ENCODE measurements at places on chromosomes 4 and X.

DNA sequence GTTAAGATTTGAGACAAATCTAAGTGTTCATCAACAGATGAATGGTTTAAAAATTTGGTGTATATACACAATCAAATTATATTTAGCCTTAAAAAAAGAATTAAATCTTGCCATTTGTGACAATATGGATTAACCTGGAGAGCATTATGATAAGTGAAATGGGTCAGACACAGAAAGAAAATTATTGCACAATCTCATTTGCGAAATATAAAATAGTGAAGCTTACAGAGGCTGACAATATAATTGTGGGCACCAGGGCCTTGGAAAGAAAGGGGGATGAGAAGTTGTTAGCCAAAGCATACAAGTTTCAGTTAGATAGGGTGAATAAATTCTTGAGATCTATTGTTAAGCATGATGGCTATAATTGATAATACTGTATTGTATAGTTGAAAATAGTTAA lies 883.0 kb downstream of the TECRL start:
- DNase-seq: no peak

DNA sequence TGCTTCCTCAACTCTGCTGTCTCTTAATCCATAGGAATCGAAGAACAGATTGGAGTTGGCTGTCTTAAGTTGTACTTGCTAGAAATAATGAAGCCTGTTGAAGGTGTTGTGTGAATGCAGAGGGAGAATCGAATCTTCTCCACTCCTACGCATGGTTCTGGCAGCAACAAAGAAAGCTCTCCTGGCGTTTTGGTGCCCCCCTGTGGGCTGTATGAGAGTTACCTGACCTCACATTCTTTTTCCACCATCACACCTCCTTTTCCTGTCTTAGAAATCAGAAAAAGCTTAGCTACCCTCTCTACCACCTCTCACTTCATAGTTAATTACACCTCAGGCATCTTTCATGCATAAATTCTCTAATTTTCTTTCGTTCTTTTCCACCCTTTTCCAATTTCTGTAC lies 16.3 kb downstream of the KLF8 start:
- peak; percentile 20 for DNase-seq

DNA sequence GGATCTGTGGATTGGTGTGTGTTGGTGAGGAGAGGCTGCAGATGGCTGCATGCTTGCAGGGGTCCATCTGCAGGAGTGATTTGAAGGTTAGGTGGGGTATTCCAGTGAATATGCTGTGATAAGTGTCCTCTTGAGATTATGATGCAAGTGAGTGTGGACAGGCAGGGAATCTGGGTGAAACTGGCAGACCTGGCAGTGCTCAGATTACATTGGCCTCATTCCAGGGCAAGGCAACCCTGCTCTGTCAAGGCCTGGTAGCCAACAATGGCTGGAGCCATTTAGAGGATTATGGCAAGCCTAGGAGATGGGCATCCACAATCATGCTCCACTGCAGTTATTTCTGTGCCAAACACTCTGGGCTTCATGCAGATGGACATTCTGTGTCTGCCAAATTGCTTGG lies 113.9 kb downstream of the RTL3 start:
- DNase-seq: no peak

- no peak for DNase-seq
These were observed 274.4 kb downstream of the BANK1 start for GRCh38 chr4:102064747-102065442.

GRCh38 chr4:108730579-108730978 lies 32.3 kb downstream of the ETNPPL start:
- DNase-seq: no peak
